ENCODE measurements at places on chromosomes 7 and 10.

GRCh38 chr7:17843041-17843440 is 97.3 kb downstream of the SNX13 start:
- no peak for DNase-seq

DNA sequence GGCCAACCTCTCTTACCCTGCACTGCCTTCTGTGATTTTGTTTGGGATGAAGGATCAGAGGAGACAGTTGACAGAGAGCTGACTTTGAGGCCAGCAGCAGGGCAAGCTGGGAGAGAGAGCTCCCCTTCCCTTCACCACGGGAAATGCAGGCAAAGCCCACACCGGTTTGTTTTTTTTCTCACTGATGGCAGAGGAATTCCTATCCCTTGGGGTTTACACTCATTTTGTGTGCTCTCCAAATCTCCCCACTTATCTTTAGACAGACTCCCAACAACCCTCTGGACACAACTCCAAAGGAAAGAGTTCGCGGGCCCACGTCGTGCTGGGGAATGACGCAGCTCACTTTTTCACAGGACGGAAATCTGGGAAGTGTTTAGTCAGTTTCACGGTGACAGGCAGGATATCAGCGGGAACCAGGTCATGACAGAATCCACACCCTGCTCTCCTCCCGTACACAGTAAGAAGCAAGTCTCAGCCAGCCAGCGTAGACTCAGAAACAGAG is 68.3 kb upstream of the FAM171A1 start:
- DNase-seq, result no peak

DNA sequence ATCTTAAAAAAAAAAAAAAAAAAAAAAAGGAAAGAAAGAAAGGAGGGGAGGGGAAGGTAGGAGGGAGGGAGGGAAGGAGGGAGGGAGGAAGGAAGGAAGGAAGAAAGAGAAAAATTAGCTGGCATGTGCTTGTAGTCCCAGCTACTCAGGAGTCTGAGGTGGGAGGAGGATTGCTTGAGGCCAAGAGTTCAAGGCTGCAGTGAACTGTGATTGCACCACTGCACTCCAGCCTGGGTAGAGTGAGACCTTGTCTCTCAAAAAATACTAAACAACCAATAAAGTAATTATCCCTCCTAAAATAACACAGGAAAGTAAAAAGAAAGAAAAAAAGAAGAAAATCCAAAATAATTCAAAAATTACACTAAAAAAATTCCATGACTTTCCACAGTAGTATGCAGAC is 13.8 kb upstream of the NRF1 start:
- no peak for DNase-seq

DNA sequence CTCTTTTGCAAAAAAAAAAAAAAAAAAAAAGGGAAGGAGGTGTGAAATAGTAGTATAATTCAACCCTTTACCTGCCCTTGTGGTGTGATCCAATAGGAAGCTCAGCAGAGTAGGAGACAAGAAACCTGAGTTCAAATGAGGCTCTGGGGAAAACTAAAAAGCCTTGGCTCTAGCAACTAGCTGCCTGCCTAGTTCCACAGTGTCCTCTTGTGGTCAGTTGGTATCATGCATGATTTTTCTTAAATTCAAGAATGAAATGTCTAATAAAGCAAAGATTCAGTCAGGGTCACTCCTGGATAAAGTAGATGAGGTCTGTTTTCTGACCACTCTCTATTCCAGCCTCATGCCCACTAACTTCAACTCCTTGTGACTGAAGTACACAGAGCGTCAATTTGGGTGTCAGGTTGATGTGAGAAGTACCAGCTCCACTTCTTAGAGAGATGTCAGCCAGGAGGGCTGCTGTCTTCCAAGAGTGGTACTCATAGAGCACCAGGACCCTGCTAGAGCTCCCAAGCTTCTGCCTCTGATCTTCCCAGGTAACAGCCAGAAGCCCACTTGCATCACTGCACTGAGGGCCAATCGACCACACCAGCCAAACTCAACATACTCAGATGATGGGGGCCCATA is 10.5 kb downstream of the LSM5 start:
- DNase-seq, result no peak

DNA sequence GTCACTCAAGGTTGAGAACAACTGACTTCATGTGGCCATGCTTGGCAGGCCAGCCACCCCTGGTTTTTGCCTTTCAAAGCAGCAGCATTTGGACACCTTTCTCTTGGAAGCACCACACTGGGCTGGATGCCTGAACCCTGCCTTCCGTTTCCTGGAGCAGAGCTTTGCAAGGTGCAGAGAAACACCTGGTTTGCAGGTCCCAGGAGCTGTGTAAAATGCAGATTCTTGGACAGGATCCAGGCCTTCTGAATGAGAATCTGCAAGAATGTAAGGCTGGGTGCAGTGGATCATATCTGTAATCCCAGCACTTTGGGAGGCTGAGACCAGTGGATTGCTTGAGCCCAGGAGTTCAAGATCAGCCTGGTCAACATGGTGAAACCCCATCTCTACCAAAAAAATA is 18.0 kb upstream of the DUSP5 start:
- DNase-seq, result no peak

DNA sequence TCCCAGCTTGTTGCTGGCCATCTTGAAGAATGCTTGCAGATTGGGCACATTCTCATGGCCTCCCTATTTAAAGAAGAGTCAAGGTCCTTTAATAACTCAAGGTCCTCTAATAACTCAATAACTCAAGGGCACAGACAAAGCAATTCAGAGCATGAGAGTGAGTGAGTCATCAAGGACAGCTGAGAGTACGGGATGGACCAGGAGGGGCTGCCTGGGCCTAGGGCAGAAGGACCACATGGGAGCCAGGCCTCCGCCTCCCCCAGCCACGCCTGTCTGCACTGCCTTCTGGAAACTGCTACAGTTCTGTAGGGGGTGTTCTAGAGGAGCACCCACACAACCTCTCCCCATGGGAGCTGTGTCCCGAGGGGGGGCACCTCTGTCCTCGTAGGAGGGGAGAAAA is 48.9 kb downstream of the ZNF503 start:
- DNase-seq, result no peak

DNA sequence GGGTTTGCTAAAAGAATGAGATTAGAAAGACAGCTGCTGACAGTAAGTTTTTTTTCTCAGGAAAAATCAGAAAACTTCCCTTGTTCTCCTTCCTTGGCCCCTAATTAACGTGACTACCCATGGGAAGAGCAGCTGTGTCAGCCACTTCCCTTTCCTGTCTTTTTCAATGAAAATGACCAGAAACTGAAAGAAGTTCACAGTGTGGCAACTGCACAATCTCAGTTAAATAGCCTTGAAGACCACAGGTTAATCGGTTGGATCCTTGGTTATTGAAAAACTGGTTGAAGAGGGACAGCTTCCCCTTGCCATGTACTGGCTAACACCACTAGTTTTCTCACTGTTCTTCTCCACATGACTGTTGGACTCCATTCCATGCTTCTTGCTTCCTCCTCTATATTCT is 148.8 kb upstream of the AGR3 start:
- DNase-seq, result no peak

DNA sequence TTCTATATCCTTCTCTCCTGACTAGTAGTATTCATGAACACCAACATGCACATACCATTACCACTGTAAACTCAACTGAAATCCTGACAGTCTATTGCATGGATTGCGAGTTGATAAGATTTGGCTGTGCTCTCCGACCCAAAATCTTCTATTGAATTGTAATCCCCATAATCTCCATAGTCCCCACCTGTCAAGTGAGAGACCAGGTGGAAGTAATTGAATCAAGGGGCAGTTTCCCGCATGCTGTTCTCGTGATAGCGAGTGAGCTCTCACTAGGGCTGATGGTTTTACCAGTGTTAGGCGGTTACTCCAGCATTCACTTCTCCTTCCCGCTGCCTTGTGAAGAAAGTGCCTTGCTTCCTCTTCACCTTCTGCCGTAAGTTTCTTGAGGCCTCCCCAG is 261.8 kb downstream of the PHF14 start:
- no peak for DNase-seq

- DNase-seq, result no peak
Observed at GRCh38 chr7:129197771-129198170, 9.3 kb downstream of the SMO start.

- no peak for DNase-seq
Observed at GRCh38 chr7:66837661-66838060, 83.4 kb upstream of the TMEM248 start.

GRCh38 chr10:97078261-97078937 is 107.4 kb downstream of the SLIT1 start:
- DNase-seq, result no peak

DNA sequence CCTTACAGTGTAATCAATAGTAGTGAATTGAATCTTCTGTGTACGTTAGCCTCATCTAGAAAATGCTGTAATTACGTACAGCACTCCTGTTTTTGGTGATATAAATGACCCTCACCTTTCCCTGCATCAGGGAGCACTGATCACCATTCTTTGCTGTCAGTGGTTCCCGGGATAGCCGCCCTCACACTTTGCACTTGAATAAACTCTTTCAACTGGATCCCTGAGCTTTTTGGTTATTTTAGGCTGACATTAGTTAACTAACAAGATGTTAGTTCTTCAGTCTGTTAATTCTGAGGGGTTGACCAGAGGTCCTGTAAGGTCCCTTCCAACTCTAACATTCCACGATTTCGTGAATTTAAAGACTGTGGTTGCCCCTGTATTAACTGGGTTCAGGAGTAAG is 23.4 kb upstream of the ZC3HAV1 start:
- no peak for DNase-seq

DNA sequence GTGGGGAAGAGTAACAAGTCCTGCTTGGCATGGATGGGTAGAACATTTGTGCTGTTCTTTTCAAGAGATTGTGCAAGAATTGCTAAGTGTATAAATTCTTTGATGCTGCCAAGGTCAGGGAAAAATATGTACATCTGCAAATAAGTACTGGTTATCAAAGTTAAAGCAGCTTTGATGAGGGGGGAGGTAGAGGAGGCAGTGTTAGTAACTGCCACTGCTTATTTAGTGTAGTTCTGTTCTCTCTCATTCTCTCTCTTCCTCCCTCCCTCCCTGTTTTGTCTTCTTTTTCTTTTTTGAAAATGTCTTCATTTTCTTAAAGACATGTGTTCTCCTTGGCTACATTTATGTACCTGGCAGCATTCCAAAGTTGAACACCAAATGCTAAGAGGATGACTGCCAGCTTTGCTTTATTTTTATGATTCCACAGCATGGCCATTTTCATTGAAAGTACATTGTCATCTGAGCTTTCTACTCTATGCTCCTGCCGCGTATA is 18.6 kb downstream of the CACNB2 start:
- DNase-seq, result no peak

- no peak for DNase-seq
Observed at GRCh38 chr7:46859963-46860475, 721.9 kb downstream of the TNS3 start.

GRCh38 chr10:33534416-33534815 is 199.9 kb upstream of the NRP1 start:
- no peak for DNase-seq

DNA sequence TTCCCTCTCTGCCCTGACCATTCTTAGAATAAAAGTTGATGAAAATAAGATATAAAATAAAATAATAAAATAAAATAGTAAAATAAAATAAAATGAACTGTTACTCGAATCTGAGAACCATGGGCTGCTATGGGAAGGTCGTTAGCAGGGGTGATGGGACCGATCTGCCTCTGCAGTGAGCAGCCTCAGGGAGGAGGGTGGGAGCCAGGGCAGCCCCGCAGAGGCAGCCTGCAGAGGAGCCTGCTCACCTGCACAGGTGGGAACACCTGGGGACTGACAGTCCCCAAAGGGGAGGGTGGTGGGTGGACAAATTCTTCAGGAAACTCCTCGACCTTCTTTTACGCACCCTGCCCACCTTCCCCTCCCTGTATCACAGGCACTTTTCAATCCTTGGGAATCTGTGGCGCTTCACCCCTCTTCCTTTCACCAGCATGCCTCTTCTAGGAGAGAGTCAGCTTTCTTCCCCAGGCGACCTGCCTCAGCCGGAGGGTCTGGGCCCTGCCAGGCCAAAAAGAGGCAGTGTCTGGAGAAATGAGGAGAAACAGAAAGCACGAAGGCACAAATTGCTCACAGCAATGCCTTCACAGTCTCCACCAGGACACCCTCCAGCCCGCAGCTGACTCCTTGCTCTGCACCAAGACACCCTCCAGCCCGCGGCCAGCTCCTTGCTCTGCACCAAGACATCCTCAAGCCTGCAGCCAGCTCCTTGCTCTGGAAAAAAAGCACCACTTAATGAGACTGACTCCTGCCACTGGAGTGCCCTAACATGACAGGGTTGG is 368.4 kb upstream of the SHH start:
- no peak for DNase-seq

DNA sequence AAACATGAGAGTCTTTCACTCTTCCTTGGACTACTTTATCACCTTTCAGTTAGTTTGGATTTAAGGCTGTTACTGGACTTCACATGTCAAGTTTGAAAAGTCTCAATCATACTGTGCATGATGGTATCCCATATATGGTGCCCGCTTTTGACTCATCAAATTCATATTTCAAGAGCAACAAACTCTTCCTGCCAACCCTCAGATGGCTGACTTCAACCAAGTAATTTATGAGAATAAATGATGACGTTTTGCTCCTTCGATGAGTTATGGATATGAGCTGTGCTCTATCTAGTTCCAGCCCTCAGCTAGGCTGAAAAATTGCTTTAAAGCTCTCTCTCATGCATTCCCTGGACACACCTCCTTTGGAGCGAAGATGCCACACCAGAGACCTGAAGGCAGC is 110.3 kb upstream of the RSU1 start:
- no peak for DNase-seq

GRCh38 chr7:92527300-92528187 is 776 bp downstream of the PEX1 start:
- peak; percentile 78 for DNase-seq

- DNase-seq, result no peak
Observed at GRCh38 chr7:22658031-22658430, 69.0 kb upstream of the IL6 start.

- no peak for DNase-seq
Observed at GRCh38 chr7:155454183-155455112, 3.5 kb upstream of the EN2 start.

DNA sequence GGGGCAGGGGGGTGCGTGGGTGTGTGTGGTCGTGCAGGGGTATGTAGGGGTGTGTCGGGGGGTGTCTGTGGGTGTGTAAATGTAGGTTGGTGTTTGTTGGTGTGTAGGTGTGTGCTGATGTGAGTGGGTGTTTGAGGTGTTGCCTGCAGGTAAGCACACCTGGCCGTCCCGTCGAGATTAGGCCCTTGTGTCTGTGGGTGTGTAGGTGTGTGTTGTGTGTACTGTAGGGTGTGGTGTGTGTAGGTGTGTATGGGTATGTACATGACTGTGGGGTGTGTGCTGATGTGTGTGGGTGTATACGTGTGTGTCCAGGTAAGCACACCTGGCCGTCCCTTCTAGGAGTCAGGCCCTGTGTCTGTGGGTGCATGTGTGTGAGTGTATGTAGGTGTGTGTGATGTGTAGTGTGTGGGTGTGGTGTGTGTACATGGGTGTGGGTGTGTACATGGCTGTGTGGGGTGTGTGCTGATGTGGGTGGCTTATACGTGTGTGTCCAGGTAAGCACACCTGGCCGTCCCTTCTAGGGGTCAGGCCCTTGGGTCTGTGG is 15.8 kb downstream of the FAM20C start:
- DNase-seq, result no peak

- no peak for DNase-seq
Observed at GRCh38 chr7:151088856-151089699, 2.8 kb downstream of the AGAP3 start.
